ENCODE measurements at places on chromosomes 7 and 10.

DNA sequence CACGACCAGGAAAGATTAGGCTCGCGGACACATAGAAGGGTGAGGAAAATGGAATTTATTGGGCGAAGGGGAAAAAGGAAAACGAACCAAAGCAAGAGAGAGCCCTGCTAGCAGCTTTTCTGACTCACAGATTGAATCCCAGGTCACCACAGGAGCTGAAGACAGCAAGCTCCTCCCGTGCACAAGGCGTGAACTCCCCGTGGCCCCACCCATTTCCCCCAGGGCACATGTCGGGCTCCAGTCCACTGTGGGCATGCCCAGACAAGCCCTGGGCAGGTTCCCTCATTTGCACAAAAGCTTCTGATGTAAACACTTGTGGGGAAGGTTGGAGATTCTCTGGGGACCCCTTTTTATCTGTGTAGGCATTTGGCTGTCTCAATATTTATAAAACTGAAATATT lies 582.4 kb downstream of the SUGCT start:
- DNase-seq = no peak

- DNase-seq = no peak
Observed at GRCh38 chr7:147535701-147536111, 1054.9 kb upstream of the C7orf33 start.

GRCh38 chr7:155796381-155797261 lies 15.6 kb downstream of the SHH start:
- DNase-seq = peak; percentile 70

DNA sequence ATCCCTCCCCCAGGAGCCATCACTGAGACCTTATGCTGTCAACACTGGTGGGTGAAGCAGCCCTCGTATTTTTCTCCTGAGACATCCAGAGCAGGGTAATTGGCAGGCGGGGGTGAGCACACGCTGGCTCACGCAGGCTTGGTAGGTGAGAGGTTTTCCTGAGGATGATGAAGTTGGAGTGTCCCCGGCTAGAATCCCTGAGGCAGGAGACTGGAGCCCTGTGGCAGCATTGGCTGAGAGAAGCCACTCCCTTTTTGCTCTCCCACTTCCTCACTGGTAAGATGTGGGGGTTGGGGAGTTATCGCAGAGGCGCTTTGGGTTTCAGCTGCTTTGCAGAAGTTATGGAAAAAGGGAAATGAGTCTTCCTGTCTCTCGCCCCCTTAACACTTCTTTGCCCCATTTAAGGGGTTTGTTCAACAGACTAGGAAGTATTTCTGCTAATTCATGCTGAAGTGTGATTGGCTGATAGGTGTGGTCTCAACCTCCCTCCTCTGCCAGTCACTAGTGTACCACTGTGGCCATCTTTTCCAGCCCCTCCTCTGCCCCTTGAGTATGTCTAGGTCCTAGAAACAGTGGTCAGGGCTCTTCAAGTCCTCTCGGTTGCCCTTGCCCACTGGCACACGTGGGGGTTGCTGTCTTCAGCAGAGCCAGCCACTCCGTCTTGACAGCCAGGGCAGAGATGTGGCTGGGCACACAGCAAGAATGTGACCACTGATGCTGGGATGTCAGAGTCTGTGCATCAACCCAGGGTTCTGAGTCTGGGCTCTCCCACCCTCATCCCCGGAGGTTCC lies 5.7 kb downstream of the ARPC1B start:
- DNase-seq = peak; percentile 54

DNA sequence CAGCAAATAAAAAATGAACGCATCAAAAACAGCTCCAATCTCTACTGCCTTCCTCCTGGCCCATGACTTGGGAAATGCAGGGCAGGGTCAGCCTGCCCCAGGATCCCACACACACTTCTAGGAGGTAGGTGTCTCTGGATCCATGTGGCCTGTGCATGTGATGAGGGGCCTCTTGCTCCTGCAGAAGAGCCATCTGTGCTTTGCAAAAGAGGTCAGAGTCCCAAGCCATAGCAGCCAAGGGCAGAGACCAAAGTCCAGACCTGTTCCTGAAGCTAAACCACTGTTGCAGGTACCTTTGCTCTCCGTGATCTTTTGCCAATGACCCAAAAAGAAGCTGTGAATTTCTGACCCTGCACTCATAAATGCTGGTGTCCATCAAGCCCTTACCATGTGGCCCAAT lies 57.1 kb downstream of the KCNMA1 start:
- no peak for DNase-seq

GRCh38 chr7:66297579-66297978 lies 92.4 kb downstream of the TPST1 start:
- DNase-seq = no peak

GRCh38 chr7:1288390-1288995 lies 55.8 kb downstream of the UNCX start:
- DNase-seq = no peak

DNA sequence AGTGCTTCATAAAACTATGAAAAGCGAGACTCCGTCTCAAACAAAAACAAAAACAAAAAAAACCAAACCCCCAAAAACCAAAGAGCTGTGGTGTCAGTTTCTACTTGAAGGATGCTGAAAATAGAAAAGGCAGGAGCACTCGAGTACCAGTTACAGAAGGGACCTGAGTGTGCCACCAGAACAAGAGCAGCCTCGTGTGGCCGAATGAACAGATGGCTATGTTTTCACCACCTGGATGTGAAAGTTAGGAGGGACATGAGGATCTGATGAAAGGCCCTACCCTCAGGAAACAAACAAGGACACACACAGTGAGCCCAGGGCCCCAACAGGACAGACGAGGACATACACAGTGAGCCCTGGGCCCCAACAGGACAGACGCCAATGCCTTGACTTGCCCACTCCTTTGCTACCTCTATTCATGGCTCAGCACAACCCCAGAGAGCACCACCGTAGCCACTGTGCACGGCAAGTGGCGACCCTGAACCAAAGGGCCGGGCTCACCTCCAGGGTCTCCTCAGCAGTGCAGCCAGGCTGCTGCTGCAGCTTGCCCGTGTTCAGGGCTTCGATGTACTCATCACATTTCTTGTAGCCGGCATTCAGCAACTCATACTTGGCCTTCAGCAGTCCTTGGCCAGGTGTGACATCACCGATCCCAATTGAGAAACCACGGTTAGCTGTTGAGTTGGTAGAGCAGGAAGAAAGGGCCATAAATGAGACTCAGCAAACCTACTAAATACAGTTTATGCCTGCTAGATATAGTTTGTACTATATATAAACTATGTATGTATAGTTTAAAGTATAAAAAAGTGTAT lies 24.9 kb downstream of the POLR3A start:
- DNase-seq = no peak

DNA sequence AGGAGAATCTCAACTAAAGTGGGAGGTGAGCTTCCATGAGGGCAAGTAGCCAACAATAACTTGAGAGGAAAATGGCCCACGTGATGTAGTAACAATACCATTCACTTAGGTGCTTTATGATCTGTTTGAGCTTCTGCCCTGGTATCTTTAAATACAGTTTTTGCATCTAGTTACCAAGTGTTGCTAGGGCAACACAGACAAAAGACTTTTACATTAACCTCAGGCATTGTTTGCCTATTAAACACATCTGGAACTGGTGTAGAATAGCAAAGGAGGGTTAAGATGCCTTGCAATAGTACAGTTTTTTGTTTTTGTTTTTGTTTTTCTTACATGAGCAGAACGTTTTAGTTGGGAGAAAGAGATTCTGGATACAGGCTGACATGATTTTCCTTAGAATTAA lies 97.7 kb upstream of the MTPN start:
- no peak for DNase-seq

DNA sequence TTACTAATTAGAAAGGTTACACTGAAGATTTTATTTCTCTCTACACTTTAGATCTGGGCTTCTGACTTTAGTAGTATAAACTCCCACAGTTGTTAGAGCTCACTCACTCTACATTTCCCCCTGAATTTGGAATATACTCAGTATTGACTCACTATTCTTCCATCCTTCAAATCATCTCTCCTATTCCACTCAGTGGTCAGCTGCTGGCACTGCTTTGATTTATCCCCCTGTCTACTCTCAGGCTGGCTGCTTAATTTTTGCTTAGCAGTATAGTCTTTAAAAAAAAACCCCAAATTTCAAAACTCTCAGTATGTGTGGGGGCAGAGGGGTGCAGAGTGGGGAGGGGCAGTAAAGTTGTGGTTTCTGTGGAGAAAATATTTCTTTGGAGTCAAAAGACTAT lies 68.9 kb downstream of the CDK6 start:
- no peak for DNase-seq

DNA sequence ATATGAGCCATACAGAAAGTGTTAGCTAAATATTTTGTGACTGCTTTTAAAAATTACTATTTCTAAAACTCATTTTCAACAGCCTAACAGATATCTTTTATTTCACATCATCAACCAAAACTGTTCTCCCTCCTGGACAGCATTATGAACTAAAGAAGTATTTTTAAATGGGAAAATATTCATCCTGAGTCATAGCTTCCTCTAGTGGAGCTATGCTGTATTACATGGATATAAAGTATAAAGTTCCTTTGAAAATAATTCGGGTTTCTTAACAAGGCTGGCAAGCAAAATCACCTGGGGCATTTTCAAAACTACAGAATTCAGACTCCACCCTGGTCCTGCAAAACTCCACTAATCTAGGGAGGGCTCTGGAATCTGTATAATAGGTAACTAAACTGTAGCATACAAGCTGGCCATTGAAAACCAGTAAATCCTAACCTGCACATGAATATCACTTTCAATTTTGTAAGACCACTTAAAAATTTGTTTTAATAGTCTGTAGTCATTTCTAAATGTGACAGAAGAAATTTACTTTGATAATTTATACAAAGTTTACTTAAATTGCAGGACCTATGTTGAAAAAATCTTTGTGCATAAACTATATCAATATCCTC lies 53.5 kb downstream of the SCIN start:
- no peak for DNase-seq

- DNase-seq = no peak
Observed at GRCh38 chr10:32148864-32149251, 92.6 kb upstream of the KIF5B start.

GRCh38 chr7:1026721-1027161 lies 17.6 kb upstream of the GPR146 start:
- no peak for DNase-seq

DNA sequence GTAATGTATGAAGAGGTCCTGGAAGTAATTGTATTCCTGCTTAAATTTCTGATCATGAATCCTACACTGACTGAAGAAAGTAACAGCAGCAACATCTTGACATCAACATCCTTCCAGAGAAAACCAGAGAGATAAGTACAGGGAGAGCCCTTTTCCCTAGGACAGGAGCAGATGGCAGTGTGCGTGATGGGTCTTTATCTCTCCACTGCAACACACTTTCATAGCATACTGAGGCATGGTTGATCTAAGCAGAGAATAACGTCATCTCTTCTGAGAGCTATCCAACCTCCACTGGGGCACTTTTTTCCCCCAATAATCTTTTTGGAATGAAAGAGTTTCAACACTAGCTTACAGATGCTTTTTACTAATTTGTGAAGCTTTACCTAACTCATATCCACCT lies 342 bp downstream of the OR2A25 start:
- no peak for DNase-seq

GRCh38 chr7:5296015-5296610 lies 13.4 kb downstream of the SLC29A4 start:
- DNase-seq = peak; percentile 18

- no peak for DNase-seq
Observed at GRCh38 chr7:141251957-141252356, 178.1 kb downstream of the TMEM178B start.

- no peak for DNase-seq
Observed at GRCh38 chr10:69645296-69646184, 15.5 kb downstream of the FAM241B start.

DNA sequence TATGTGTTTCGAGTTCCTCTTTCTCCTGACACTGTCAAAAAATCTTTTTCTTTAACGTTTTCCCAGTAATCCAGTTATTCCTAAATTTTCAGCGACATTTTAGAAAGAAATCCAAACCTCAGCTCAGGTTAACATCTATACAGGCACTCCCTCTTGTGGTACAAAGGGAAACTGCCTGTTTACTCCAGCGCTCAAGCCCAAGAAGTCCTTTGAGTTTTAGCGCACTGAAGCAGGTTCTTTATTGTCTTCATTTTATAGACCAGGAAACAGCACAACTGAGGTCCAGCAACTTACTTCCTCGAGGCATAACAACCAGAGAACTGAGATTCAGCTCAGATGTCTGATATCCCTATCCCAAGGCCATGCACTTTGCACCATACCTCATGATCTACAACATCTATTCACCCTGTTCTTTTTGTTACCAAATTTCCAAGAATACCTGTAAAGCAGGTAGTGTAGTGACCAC lies 287.2 kb upstream of the MKLN1 start:
- DNase-seq = peak; percentile 52

DNA sequence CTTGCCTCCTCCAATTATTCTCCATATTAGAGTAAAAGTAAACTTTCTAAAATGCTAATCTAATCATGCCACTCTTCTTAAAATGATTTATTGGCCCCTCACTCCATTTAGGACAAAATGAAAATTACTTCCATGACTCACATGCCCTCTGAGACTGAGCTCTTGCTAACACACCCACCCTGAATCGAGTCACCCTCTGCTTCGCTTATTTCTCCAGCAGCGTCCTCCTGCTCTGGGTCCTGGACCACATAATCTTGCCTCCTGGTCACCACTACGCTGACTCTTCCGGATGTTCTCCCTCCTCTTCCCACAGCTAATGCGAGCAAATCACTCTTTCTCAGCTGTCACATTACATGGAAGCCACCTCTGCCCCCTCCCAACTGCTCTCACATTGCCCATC lies 384.0 kb upstream of the FZD8 start:
- DNase-seq = no peak

DNA sequence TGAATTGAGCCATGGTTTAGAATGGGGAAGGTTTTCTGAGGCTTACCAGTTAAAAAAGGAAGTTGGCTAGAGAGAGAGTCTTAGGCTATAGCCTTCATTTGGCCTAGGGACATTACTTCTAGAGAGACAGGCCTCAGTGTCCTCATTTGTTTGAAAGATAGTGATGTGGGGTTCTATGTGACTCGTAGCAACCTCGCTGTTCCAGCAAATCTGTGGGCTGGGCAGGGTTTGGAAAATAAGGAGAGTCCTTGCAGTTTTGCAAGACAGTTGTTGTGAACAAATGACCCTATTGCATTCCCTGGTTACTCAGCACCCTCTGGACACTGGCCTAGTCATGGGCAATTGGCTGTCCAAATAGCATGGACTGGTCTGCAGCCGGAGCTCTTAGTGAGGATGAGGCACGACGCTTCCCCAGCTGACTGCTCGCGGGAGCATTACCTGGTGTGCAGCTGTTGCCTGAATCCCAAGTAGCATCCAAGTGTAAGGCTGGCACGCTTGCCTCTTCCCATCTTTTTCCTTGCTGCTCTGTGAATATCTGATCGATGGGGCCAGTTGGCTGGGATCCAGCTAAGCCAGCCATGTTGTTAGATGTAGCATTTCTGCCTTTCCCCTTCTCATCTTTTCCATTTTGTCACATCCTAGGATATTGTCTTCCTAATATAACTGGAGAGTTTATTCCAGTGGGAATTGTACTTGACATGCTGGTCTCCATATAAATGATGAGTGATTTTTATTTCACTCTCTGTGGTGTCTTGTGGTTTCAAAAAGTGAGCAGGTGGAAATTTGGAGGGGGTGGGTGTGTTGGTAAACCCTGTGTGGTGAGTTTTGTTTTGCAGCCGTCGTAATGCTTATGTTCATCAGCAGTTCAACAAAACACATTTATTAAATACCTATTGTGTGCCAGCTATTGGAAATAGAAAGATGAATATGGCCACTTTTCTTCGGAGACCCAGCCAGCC lies 99.8 kb downstream of the SND1 start:
- no peak for DNase-seq

GRCh38 chr10:32149252-32149955 lies 93.2 kb upstream of the KIF5B start:
- DNase-seq = peak; percentile 50
